Activated naive CD8-positive, alpha-beta T cell treated with anti-CD3 and anti-CD28 coated beads, Interleukin-2, amount 10 ng/mL, durations not matched to agents 7 days and 5 days (primary cell): ENCODE measurements at places on chromosomes 6 and 20.
A peak's percentile ranks its signal among the peaks of the same experiment; 100 is the strongest.

DNA sequence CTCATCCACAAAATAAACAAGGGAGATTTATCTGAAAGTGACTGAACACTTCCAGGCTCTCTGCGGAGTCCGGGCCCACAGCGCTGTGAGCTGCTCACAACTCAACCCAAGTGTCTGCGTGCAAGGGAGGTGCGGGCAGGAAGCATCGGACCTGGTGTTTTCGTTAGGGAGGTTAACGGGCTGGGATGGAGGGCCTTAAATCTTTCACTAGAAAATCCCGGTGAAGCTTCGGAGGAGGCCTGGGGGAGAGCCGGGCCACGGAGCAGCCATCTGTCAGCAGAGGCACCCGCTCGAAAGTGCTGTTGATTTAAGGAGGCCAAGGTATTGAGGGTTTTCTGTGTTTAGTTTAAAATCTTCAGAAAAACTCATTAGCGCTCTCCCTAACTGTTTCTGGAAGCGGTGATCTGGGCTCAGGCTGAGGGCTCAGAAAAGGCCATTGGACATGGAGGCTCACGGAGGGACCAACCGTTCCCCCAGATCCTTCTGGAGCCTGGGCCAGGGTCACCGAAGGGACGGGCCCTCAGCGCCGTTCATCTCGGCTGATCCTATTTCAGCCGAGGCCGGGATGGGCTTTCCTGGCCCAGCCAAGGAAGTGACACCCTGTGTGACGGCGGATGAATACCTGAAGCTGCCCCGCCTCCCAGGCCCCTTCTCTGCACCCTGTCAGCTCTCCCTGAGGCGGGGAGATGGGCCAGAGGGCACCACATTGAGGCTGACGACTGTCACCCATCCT lies 20.7 kb downstream of the GATA5 start:
- no peak for DNase-seq
- H3K27ac ChIP-seq, result no peak overlapping the region
- no peak overlapping the region for H3K4me3 ChIP-seq
- H3K36me3 ChIP-seq, result no peaks in the 10 kb centered on the region
- peaks cover 1% of the 10 kb centered on the region for H3K4me1 ChIP-seq

DNA sequence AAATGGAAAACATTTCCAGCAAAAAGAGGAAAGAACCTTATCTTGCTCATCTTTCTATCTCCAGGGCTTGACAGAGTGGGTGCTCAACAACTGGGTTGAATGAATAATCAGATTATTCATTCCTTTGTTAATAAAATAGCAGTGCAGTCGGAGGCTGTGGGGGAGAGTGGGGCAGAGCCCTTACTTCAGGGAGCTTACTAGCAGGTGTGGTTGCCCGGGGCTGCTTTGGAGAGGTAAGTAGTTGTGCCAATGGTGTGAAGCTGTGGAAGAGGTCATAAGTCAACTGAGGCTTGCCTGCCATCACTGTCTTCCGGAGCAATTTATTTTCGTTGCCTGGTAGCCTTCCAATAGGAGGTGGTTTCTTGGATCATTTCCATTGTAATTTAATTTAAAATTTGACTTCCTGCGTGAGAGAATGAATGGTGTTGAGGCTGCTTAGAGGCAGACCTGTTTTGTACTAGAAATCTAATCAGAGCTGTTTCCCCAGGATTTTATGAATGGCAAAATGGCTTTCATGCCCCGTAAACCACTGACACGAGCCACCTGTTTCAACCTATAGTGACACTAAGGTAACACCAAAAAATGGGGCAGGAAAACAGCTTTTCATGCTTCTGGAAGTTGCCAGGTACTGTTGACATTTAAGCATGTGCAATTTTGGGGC lies 51.4 kb downstream of the ZDHHC14 start:
- no peak for DNase-seq
- no peak overlapping the region for H3K27ac ChIP-seq
- H3K27me3 ChIP-seq, result peaks cover 4% of the 10 kb centered on the region
- H3K4me1 ChIP-seq, result no peaks in the 10 kb centered on the region
- peaks cover 3% of the 10 kb centered on the region for H3K36me3 ChIP-seq

GRCh38 chr6:39422238-39422637 lies 99.7 kb upstream of the KCNK16 start:
- peaks cover 2% of the 10 kb centered on the region for H3K27me3 ChIP-seq
- no peaks in the 10 kb centered on the region for H3K36me3 ChIP-seq
- no peak overlapping the region for H3K4me3 ChIP-seq
- H3K27ac ChIP-seq, result no peak overlapping the region
- H3K4me1 ChIP-seq, result no peaks in the 10 kb centered on the region
- no peak for DNase-seq

DNA sequence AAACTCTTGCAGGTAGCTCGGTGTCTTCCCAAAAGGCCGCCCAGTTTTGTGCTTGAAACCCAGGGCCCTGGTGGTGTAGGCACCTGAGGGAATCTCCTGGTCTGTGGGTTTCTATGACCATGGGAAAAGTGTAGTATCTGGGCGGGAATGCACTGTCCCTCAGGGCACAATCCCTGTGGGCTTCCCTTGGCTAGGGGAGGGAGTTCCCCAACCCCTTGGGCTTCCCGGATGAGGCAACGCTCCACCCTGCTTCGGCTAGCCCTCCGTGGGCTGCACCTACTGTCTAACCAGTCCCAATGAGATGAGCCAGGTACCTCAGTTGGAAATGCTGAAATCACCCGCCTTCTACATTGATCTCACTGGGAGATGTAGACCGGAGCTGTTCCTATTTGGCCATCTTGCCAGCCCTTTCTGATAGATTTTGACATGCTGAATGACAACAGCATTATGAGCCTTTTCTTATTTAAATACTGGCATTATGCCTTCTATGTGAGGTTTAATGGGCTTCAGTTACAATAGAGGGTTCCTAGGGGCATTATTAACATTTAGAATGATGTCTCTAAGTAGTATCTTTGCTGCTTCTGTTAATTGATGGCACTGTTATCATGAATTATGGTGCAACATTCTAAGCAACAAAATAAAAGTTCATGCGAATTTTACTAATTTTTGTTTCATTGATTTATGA lies 133.7 kb upstream of the FLRT3 start:
- H3K36me3 ChIP-seq, result no peaks in the 10 kb centered on the region
- no peaks in the 10 kb centered on the region for H3K4me1 ChIP-seq
- H3K27ac ChIP-seq, result no peak overlapping the region
- H3K4me3 ChIP-seq, result no peak overlapping the region
- no peaks in the 10 kb centered on the region for H3K27me3 ChIP-seq

DNA sequence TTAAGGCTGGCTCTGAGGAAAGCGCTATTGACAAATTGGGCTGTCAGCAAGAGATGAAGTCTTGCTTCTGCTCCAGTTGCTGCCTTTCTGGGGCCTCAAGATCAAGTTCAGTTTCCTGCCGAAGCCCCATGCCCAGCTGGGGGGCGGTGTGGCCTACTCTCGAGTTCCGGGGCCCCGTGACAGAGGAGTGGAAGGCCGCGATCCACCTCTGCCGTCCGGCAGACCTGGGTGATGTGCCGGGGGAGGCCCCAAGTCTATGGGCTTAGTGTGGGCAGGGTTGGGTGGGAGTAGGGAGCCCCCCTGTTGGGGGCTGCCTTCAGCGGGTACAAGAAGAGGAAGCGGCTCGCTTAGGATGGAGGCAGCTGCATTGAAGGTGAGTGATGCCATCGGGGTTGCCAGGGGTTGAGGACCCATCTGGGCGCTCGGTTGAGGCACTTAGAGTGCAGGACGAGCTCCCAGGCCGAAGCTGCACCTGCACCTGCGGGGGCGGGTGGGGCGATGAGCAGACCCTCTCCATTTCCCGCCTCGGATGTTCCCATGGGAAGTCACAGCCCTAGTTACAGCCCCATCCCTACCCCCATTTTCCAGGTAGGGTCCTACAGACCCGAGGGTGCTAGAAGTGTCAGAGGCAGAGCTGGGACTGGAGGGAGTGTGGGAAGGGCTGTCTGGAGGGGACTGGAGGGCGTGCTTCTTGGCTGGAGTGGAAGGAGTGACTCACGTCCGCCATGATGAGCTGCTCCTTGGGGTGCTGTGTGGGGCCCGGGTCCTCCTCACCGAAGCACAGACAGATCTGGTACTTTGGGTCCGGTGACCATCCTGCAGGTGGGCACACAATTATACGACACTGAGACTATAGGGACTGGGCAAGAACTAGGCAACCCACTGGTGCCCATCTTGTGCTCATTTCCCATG lies 2.9 kb upstream of the FOXS1 start:
- no peak for DNase-seq
- H3K4me1 ChIP-seq, result no peaks in the 10 kb centered on the region
- H3K27ac ChIP-seq, result no peak overlapping the region
- no peak overlapping the region for H3K4me3 ChIP-seq
- no peaks in the 10 kb centered on the region for H3K36me3 ChIP-seq

GRCh38 chr20:35005463-35005961 lies 49.8 kb downstream of the MYH7B start:
- peaks cover 5% of the 10 kb centered on the region for H3K4me1 ChIP-seq
- no peaks in the 10 kb centered on the region for H3K27me3 ChIP-seq
- peak; percentile 15 for DNase-seq
- H3K27ac ChIP-seq, result no peak overlapping the region
- no peak overlapping the region for H3K4me3 ChIP-seq

GRCh38 chr6:113755449-113756289 lies 101.5 kb upstream of the MARCKS start:
- H3K36me3 ChIP-seq, result no peaks in the 10 kb centered on the region
- no peaks in the 10 kb centered on the region for H3K27me3 ChIP-seq
- H3K4me3 ChIP-seq, result no peak overlapping the region
- no peaks in the 10 kb centered on the region for H3K4me1 ChIP-seq
- no peak overlapping the region for H3K27ac ChIP-seq

GRCh38 chr6:14020551-14020950 lies 95.8 kb downstream of the RNF182 start:
- H3K27me3 ChIP-seq, result peaks cover 12% of the 10 kb centered on the region
- H3K36me3 ChIP-seq, result no peaks in the 10 kb centered on the region
- no peak for DNase-seq
- no peaks in the 10 kb centered on the region for H3K4me1 ChIP-seq
- no peak overlapping the region for H3K4me3 ChIP-seq

GRCh38 chr6:48067886-48068277 lies 43.1 kb downstream of the PTCHD4 start:
- no peak for DNase-seq
- H3K4me3 ChIP-seq, result no peak overlapping the region
- H3K36me3 ChIP-seq, result no peaks in the 10 kb centered on the region
- peaks cover 26% of the 10 kb centered on the region for H3K27me3 ChIP-seq

GRCh38 chr6:43213431-43213830 lies 15.8 kb downstream of the DNPH1 start:
- H3K27ac ChIP-seq, result no peak overlapping the region
- H3K27me3 ChIP-seq, result no peaks in the 10 kb centered on the region
- no peak overlapping the region for H3K4me3 ChIP-seq
- peak; percentile 20 for DNase-seq

- no peak for DNase-seq
- H3K4me3 ChIP-seq, result no peak overlapping the region
These were observed 86.0 kb downstream of the GRM4 start for GRCh38 chr6:34059914-34060313.

GRCh38 chr6:160919723-160920440 lies 71.7 kb upstream of the MAP3K4 start:
- H3K4me3 ChIP-seq, result no peak overlapping the region
- no peak for DNase-seq
- no peak overlapping the region for H3K27ac ChIP-seq

GRCh38 chr6:118715376-118715775 lies 64.0 kb upstream of the CEP85L start:
- H3K27me3 ChIP-seq, result no peaks in the 10 kb centered on the region
- H3K36me3 ChIP-seq, result peaks cover 2% of the 10 kb centered on the region
- no peak for DNase-seq

- peaks cover 44% of the 10 kb centered on the region for H3K4me1 ChIP-seq
- DNase-seq, result peak; percentile 82
- H3K4me3 ChIP-seq, result peak overlapping the region; percentile 93
- H3K27ac ChIP-seq, result peak overlapping the region; percentile 96
- H3K36me3 ChIP-seq, result peaks cover 19% of the 10 kb centered on the region
These were observed 2.3 kb downstream of the E2F3 start for GRCh38 chr6:20403766-20404640.
